ENCODE measurements at places on chromosomes 2 and 18.

GRCh38 chr18:9428301-9428706, 47.0 kb upstream of the RALBP1 start:
- no peak for DNase-seq

GRCh38 chr2:214185546-214185945, 225.3 kb upstream of the VWC2L start:
- DNase-seq: no peak

- DNase-seq: no peak
These were observed 106.8 kb upstream of the GALNT5 start for GRCh38 chr2:157150747-157151146.

GRCh38 chr2:219252570-219252899, 508 bp upstream of the TUBA4B start:
- DNase-seq: no peak

DNA sequence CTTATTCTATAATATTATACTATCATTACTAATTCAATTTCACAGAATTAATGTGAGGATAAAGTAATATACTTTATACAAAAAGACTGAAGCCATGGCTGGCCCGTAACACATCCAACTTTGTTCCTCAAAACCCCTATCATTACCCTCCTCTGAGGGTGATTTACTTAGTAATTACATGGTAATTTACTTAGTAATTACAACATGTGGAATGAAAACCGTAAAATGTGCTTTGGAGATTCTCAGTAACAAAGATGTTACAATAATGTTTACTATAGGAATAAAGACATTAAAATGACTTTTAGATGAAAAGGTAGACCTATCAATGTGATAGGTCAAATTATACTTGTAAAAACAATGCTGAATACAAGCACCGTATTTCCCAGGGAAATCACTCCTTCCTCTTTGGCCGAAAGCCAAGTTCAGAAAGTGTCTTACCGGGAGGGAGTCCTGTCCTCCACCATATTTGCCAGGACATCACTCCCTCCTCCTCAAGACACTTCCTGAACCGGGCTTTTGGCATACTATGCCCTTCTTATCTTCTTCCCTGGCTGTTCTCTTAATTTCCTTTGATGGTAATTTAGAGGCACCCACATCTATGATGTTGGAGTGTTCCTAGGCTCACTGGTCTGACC, 1047.8 kb downstream of the SOCS6 start:
- no peak for DNase-seq

DNA sequence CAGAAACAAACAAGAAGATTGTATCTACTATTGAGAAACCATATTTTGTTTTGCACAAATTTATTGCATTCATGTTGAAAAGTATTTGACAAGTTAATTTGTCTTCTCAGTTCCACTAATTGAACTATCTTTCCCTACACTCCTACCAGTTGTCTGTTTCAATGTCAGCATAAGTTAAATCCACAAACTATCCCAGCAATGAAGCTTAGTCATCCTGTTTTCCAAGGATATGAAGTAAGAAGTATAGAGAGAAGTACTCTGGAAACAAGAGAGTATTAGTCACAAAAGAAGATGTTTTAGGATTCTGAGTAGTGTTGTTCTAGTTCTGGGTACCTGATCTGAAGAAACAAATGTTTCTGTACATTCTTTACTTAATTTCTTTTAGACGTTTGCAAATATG, 261.6 kb upstream of the ZNF804A start:
- DNase-seq: no peak

DNA sequence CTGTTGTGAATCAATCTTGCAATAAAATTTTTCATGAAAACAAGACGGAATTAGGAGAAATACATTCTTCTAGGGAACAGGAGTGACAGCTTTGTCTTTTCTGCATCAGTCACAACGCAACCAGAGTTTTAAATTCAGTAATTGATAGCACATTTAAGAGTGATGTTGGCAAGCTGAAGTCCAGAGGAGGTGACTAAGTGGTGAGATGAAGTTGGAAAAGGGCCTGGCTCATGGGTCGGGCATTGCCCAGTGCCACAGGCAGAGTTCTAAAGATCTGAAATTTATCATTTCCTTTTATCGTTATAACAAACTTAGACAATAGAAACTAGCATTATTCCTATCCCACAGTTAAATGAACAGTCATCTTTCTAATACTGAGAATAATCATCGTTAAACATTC, 764.6 kb upstream of the ZEB2 start:
- no peak for DNase-seq

GRCh38 chr2:219171231-219171651, 1.4 kb upstream of the SLC23A3 start:
- DNase-seq: no peak

DNA sequence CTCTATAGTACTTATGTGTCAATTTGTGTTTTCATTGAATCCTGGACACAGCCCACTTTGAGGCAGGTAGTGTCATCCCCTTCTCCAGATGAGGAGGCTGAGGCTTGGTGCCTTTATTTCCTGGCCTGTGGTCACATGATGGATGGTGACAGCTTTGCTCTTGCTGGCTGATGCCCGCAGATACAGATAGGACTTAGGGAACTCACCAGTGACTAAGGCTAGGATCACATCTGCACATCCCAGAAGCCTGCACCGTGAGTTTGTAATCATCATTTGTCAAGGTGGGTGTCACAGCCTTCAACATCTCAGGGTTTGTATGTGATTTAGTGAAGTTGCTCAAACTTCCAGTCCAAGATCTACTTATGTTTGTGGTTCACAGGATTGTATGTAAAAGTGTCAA, 295.1 kb upstream of the RAB12 start:
- DNase-seq: no peak

- no peak for DNase-seq
These were observed 65.4 kb upstream of the ST3GAL5 start for GRCh38 chr2:85954192-85954589.

DNA sequence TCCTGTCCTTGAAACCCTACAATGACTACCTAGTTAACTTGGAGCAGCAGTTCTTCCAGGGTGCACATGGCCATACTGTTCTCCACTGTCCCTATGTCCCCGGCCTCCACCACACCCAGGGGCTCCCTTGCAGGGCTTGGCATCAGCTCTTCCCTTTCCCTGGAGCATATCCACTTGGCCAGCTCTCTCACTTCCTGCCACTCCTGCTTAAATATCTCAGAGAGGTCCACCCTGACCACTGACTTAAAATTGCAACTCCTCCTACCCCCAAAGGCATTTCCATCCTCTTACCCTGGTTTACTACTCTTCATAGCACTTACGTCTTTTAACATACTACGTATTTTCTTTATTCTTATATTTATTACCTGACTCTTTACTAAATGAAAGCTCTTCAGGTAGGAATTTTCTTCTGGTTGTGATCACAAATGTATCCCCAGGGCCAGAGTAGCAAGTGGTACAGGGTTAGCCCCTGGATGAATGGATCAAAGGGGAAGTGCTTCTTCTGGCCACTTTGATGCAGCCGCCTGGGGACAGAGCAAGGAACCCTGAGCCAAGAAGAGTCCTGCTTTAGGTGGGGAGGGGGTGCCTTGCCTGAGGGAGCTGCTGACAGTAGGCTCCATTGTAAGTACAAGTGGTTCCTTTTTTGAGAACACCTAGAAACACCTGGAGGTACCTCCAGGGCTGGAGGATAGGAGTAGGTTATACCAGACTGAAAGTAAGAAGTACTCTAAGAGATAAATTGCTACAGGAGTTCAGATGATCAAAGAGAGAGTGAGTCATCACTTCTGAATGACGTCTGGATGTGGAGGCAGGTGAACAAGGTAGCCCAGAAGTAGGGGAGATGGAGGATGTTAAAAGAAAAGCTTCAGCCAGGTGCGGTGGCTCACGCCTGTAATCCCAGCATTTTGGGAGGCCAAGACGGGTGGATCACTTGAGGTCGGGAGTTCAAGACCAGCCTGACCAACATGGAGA, 82.2 kb downstream of the SOCS6 start:
- DNase-seq: no peak

- DNase-seq: no peak
These were observed 88.1 kb upstream of the CYP26B1 start for GRCh38 chr2:72235497-72236415.

GRCh38 chr2:30448866-30449265, 1.8 kb downstream of the LCLAT1 start:
- no peak for DNase-seq

DNA sequence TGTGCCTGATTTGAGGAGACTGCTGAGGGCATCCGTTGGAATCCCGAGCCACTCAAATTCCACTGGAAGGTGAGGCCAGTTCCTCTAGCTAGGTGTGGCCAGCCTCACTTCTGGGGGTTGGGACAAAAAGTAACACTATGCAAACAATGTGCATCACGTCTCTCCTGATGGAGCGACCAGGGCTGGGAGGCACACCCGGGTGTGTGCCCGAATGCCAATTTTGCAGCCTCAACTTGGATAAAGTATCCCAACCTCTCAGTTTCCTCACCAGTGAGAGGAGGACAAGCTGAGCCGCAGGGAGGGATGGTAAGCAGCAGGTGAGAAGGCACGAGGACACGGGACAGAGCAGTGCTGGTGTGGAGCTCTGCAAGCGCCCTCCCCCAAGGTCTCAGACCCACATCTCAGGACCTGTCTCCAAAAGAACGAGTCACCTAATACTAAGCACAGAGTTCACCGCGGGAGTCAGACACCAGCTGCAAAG, 218.3 kb downstream of the HAUS1 start:
- no peak for DNase-seq

- no peak for DNase-seq
These were observed 138.3 kb upstream of the ETAA1 start for GRCh38 chr2:67258831-67259230.

DNA sequence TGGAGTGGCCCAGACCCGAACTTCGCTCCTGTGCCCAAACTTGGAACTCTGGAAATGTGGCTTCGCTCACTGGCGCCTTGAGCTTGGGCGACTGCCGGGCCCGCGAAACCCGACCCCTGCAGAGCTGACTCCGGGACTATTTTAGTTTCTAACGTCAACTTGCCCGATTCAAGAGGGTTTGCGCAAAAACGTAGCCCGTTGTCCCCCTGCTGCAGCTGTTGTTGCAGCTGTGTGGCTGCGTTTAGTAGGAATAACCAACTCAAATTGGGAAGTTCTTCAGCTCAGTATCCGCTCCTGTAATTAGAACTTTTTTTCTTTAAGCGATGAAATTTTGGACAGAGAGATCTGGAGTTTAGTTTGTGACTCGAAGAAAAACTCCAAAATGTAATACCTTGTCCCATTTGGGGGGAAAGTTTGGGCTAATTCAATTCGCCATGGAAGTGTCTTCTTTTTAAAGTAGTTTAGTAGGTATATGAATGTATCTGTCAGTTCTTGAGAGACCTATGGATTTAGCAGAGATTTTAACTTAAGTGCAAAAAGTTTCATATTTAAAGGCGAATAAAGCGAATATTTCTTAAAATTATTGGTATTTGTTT, 559 bp downstream of the MYL12A start:
- DNase-seq: no peak

DNA sequence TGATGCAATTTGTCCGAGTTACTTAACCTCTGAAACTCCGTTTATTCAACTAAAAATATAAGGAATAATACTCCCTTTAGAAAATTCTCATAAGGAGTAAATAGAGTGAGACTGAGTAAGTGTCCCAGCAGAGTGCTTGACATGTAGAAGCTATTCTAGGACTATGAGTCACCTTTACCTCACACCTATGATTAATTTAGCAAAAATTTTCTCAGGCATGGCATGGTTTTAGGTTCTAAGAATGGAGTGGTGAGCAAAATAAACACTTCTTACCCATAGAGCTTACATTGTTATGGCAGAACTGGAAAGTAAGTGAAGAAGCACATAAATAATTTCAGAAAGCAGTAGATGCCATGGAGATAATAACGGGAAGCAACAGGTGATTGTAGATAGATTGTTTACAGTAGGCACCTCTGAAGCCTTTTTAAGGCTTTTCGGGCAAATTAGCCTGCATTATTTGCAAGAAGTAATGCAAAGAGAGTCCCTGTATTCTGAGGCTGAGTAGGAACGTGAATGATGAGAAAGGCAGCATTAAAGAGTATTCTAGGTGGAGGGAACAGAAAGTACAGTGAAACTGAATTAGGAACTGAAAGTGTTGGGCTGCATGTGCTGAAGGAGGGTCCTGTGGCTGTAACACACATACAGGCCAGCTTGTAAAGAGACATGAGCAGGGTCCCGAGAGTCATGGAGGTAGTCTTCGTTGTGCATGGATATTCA, 209.2 kb downstream of the ZNF407 start:
- DNase-seq: no peak

DNA sequence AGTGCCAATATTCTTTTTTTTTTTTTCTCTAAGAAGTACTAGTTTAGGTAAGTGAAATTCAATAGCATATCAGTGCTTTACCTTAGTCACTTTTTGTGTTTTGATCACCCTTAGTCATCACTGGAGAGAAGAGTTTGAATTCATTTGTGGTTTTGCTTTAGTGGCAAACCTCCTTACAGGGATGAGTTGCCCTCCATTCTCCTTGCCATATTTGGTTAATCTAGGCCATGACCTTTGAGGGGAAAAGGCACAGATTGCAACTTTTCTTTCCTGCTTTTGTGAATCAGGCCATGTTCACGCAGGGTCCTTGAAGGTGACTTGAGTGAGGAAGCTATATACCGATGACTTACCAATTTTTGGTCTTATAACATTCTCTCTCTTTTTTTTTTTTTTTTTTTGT, 34.4 kb downstream of the PLEKHA3 start:
- DNase-seq: no peak

DNA sequence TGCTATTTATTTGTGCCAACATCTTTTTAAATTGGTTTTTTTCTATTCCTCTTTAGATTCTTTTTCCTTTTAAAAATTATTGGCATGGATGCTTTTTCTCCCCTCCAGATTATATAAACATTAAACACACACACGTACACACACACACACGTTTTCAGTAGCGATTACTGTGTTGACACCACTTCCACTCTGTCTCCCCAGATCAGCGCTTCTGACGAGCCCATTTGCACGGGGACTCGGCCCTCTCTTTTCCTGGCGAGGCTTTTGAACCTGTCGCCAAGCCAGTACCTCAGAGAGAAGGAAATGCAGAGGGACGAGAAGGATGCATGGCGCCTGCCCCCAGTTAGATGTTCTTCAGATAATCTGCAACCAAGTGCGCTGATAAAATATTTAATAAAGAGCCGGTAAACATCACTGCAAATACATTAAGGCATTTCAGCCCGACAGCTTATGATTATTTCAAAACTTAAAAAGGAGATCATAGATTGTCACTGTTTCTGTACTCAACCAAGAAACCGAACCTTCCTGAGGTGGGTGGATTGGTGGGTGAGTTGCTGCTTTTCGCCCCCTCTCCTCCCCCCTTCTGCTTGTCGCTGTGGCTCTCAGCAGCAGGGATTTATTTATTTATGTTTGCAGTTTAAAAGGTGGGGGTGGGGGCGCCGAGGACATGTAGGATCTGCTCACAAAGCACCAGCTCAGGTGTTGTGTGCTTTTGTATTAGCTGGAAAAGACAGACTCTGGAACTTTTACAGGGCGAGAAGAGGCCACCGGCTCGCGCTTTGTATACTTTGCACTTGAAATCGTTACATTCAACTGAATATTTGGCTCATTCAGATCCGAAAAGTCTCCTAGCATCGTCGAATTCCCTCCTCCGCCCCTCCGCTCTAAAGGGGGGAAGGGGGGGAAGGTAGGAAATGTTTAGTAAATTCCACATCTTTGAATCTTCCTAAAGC, 787 bp upstream of the TBR1 start:
- DNase-seq: no peak

DNA sequence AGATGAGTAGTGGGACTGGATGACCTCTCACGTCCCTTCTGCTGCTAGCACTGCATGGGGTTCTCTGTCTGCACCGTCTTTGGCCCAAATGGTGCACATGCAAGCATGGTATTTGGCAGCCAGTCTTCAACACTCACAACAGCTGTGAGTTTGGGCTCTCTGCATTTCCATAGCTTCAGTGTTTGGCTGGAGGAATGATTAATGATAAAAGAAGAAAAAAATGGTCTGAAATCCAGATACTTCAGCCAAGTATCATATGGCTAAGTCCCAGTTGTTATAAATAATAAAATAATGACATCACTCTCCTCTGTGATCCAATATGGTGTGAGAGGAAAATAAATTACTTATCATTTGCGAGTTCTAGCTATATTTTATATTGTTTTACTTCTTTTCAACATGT, 173.3 kb downstream of the DCDC2C start:
- DNase-seq: no peak

Data from activated gamma-delta T cell treated with anti-CD3 and anti-CD28 coated beads, Interleukin-2, amount 50 U/mL, for 16 hours (primary cell).